Large intestine (tissue), 12 donors: ENCODE measurements at places on chromosomes 16 and 17.

DNA sequence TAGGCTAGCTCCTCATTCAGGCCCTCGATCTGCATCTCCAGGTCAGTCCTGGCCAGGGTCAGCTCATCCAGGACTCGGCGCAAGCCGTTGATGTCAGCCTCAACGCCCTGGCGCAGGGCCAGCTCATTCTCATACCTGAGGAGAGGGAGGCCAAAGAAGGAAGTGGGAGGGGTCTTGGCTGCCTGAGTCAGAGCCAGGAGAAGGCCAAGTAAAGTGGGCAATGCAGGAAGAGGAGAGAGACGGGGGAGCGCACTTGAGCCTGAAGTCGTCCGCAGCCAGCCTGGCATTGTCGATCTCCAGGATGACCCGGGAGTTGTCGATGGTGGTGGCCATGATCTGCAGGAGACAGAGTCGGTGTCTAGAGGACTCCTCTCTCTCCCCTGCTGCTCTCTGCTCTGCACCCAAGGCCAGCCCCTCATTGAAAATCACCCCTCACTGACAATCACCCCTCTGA is 1.8 kb downstream of the KRT15 start:
- DNase-seq: no peak

DNA sequence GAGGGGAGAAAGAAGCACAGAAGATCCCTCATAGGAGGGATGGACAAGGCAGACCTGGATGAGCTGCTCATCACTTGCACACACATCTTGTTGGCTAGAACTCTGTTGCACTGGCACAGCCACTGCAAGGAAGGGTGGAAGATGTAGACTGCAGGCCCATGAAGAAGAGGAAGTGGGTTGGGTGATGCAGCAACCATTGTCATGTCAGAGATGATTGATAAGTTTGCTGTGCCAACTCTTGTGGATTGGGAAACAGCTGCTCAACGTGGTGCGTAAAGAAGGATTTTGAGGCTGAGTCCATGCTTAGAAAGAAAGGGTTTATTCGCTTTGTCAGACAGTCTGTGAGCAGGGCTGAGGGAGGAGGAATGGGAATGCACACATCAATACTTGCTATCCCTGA is 161.4 kb upstream of the MPHOSPH6 start:
- DNase-seq: no peak

GRCh38 chr16:28502290-28502689 is 4.3 kb downstream of the IL27 start:
- no peak for DNase-seq

- no peak for DNase-seq
These were observed 38.4 kb downstream of the TSC2 start for GRCh38 chr16:2086106-2086742.

- DNase-seq: no peak
These were observed 15.4 kb downstream of the SIAH1 start for GRCh38 chr16:48369765-48370164.

GRCh38 chr17:32287804-32288511 is 22.3 kb downstream of the RHBDL3 start:
- no peak for DNase-seq

- no peak for DNase-seq
These were observed 179.1 kb upstream of the CACNG5 start for GRCh38 chr17:66655861-66656260.

GRCh38 chr16:83624429-83625120 is 183.2 kb upstream of the HSBP1 start:
- DNase-seq: no peak

DNA sequence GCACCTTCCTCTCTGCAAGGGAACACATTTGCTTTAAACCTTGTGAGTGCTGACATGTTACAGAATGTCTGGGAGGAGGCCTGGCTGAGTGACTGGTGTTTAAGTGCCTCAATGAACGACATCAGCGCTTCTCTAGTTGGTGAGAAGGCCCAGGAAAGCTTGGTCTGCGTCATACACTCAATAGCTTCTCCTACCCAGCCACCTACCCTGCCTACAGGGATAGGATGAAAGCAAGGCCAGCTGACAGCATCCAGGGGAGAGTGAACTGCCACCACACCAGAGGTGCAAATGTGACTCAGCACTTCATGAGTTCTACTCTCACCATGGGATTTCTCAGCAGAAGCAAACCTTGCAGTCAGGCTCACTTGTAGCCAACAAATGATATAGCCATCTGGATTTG is 31.7 kb upstream of the CFAP20 start:
- no peak for DNase-seq

GRCh38 chr16:80681436-80681835 is 123.0 kb downstream of the CDYL2 start:
- no peak for DNase-seq

GRCh38 chr16:67579686-67580085 is 17.4 kb downstream of the CTCF start:
- DNase-seq: no peak

- peak; percentile 51 for DNase-seq
These were observed 54.2 kb downstream of the SREBF1 start for GRCh38 chr17:17782523-17783115.

DNA sequence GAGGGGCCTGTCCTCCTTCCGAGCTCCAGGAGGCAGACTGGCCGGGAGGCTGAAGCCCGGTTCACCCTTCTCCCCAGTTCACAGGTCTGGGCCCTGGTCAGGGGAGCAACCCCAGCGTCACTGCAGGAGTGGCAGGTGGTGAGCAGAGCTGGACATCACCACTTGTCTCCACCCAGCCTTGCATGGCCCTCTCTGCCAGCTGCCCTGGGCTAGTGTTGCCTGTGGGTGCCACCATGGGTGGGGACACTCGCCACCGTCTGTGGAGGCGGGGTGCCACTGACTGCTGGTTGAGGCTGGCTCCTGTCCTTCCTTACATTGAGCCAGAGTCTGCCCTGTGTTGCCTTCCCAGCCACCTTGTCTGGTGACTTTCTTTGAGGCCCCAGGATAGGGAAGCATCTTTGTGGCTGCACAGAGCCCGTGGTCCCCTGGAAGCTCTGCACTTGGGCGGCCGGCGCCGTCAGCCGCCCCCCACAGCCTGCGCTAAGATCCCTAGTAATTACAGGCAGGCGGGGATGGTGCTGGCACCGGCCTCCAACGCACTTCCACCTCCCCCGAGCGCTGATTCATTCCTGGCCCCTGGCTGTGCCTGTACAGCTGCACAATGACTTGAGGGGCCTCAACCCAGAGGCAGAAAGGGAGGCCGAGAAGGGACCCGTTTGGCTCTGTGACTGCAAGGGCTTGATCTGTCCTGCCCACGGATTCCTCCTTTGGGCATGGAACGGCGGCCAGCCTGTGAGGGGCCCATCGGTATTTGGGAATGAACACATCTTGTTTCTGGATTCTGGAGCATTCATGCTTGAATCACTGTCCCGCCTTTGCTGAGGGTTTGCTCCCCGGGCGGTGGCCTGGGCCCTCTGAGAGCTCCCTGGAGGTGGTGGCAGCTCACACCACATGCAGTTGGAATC is 5.2 kb downstream of the BAIAP2 start:
- DNase-seq: no peak

GRCh38 chr17:67215991-67216421 is 29.0 kb downstream of the HELZ start:
- DNase-seq: peak; percentile 52

DNA sequence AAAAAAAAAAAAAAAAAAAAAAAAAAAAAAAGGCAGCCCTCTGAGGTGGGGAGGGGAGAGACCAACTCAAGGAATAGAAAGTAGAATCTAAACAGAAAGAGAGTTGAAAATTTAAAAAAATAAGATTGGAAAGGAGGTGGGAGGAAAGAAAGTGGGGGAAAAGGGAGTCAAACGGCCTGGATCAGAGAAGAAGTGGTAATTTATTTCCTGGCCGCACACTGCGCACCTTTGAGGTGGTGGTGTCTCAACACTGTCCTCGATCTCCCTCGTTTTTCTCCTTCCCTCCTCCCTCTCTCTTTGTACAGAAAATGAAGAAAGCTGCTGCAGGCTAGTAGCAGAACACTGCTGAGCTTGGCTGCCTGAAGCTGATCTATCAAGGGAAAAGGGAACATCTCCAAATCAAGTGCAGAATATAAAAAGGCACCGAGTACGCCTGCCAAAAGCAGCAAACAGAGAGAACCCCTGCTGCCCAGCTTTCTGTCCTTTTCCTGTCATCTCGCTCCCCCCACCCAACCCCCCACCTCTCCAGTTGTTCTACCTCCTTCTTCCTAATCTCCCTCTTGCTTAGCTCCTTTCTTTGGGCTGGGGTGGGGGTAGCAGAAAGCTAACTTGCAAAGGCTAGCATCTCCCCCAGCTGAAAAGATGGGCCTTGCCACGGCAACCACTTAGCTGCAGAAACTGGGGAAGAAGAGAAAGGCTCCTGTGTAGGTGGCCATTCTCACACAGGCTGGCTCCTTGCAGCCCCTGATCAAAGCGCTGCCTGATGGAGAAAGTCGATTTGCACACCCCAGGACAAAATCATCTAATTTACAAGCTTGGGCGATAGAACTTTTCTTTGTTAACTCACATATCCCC is 22.5 kb downstream of the AXIN2 start:
- DNase-seq: no peak
